ENCODE measurements at places on chromosomes 5 and 9. TPM values are rescaled to one million over a fixed set of nuclear protein-coding genes. Genes with fewer than 3 reads are reported as not detected.

Gene ITGA2
- 8.9 TPM for total RNA-seq

GRCh38 chr5:14138608-14139540 lies 4.3 kb upstream of the TRIO start:
- ATAC-seq: no peak
- no peaks in the 10 kb centered on the region for H3K27me3 ChIP-seq
- H3K4me3 ChIP-seq: no peak overlapping the region
- no peak overlapping the region for H3K27ac ChIP-seq
- H3K4me1 ChIP-seq: peaks cover 9% of the 10 kb centered on the region

Gene ASPN
- 18.4 TPM for total RNA-seq

- H3K36me3 ChIP-seq: no peaks in the 10 kb centered on the region
- ATAC-seq: no peak
- H3K27ac ChIP-seq: peak overlapping the region; percentile 84
- no peaks in the 10 kb centered on the region for H3K27me3 ChIP-seq
- peak overlapping the region; percentile 71 for H3K4me3 ChIP-seq
These were observed 1.2 kb downstream of the JAK2 start for GRCh38 chr9:4986296-4986695.

Gene STC2
- total RNA-seq: 116 TPM

Gene SUSD3
- 1.5 TPM for total RNA-seq

DNA sequence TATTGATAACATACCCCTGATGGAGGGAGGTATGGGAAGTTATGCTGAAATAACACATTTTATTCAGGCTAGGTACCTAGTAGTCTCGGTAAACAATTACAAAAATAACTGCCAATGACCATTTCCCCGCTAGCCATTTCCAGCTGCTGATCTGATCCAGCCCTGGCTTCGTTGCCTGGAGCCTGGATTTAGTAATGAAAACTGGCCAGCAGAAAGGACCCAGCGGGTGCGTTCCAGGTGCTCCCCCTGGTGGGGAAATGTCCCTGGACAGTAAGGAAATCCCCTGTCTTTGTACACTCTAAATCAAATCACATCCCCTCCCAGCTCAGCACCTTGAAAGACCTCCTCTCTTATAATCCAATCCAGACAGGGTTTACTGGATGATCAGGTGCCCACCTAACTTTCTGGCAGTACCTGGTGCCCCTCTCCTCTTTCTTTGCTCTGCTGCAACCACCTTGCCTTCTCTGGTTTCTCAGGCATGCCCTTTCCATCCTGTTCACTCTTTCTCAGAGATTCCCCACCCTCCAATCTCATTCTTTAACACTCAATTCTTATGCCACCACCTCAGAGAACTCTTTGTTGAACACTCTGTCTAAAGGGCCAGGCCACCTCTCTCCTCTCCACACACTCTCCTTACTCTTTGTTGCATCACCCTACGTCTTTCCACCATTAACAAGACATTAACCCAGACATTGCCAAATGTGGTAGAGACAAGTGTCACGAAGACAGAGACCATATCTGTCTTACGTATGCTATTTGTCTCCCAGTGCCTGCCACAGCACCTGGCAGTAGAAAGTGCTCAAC lies 50.1 kb upstream of the SMAD5 start:
- no peak overlapping the region for H3K4me3 ChIP-seq
- ATAC-seq: no peak
- no peak overlapping the region for H3K27ac ChIP-seq
- H3K27me3 ChIP-seq: no peaks in the 10 kb centered on the region
- no peaks in the 10 kb centered on the region for H3K36me3 ChIP-seq

DNA sequence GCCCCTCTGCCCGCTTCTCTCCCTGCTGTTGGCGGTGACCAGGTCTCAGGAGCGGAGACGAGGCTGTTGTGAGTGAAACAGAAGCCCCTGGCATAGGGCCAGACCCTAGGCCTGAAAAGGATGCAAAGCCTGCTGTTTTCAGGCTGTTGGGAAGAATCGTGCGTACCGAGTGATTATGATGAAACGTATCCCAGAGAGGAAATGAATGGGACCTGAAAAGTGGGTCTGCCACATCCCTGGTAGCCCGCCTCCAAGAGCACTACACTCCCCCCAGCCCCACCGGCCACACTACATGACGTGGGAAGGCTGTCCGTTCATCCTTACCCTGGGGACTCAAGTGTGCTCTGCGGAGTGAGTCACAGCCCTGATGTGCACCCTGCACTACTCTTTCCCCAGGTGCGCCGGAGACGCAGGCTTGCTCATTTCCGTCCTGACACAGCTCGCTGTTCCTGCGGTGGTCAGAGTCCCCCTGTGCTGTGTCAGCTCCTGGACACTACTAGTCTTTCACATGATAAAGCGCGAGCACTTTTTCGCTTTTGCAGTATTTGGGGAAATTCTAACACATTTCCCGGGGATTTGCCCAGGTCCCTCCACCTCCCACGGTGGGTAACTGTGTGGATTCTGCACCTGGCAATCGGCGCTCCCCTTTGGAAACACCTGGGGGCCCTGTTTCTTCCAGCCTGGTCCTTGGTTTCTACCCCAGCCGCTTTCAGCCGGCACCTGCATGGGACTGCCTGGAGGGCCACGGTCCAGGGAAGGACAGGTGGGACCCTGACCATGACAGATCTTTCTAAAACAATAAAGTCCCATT lies 91.5 kb downstream of the ANKRD33B start:
- H3K4me3 ChIP-seq: no peak overlapping the region
- H3K36me3 ChIP-seq: no peaks in the 10 kb centered on the region
- H3K27me3 ChIP-seq: peaks cover 20% of the 10 kb centered on the region
- no peak overlapping the region for H3K27ac ChIP-seq

Gene PFN3
- total RNA-seq: not detected

DNA sequence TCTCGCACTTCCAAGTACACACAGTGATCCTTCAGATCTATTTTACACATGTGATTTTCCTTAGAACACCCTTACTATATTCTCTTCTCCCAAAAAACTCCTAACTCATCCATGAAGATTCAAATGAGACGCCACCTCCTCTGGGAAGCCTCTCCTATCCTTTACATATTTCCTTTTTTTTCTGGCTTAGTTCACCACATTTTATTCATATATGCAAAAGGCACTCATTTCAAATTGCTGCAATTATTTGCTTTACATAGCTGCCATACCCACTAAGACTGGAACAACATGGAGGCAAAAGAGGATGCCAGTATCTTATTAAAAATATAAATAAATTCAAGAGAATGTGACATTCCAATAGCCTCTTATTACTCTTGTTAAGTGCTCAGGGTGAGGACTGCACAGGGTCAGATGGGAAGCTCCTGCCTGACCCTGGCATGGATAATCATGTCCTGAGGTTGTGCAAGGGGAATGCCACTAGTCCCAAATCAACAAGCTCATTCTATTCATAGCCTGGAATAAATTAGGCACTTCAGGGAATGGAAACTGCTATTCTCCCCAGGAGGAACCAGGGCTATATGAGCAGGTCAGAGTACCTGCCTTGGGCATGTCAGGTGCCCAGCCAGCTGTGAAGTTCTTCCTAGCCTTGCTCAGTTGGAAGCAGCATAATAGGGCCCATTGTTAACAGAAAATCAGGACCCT lies 262.9 kb downstream of the FBXL17 start:
- no peaks in the 10 kb centered on the region for H3K4me1 ChIP-seq
- H3K36me3 ChIP-seq: no peaks in the 10 kb centered on the region
- H3K27me3 ChIP-seq: no peaks in the 10 kb centered on the region
- no peak for ATAC-seq
- no peak overlapping the region for H3K27ac ChIP-seq
- H3K4me3 ChIP-seq: no peak overlapping the region

- no peaks in the 10 kb centered on the region for H3K4me1 ChIP-seq
- H3K36me3 ChIP-seq: no peaks in the 10 kb centered on the region
- no peak overlapping the region for H3K27ac ChIP-seq
- no peak overlapping the region for H3K4me3 ChIP-seq
These were observed 303.0 kb downstream of the PSAT1 start for GRCh38 chr9:78599926-78600325.

- no peak overlapping the region for H3K27ac ChIP-seq
- peaks cover 63% of the 10 kb centered on the region for H3K36me3 ChIP-seq
- no peak for ATAC-seq
- H3K27me3 ChIP-seq: no peaks in the 10 kb centered on the region
These were observed 412.1 kb downstream of the KDM4C start for GRCh38 chr9:7169717-7170389.
